Stimulated activated CD4-positive, alpha-beta T cell treated with anti-CD3 and anti-CD28 coated beads, Interleukin-15, amount 100 ng/mL, for 24 hours (primary cell): ENCODE measurements at places on chromosomes 7 and 10.

- DNase-seq = no peak
Measured at GRCh38 chr10:4740471-4740870, 85.5 kb upstream of the AKR1E2 start.

DNA sequence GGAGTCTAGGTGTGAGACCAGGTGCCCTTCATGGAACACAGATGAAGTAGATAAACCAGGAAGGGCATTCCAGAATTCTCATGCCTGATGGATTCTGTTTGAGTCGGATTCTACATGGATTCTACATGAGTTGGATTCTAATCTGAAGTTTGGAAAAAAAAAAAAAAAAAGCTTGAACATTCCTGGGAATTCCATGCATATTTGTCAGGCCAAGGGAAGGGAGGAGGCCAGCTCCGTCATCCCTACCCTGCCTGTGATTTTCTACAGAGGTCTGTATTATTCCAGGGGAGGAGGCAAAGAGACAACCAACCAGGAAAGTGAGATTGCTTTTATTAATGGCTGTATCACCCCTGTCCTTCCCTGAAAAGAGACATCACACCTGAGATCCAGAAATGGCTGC is 27.8 kb upstream of the EBLN1 start:
- no peak for DNase-seq

DNA sequence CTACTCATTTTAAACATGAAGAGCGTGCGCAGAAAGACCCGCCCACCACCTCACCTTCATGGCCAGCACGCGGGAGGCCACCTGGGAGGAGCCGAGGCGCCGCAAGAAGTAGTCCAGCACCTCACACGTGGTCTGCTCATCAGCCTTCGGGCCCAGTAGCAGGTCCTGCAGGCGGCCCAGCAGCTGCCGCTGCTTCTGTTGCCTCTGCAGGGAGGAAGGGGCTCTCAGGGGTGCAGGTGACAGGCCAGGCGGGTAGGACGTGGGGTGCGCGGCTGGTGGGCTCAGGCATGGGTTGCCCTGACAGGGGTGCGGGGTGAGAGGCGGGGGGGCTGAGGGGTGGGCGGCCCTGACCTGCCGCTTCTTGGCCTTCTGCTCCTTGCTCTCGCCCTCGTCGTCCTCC is 17.6 kb downstream of the INTS1 start:
- DNase-seq = no peak

- DNase-seq = peak; percentile 60
Measured at GRCh38 chr10:8088504-8088903, 34.0 kb downstream of the GATA3 start.

- DNase-seq = no peak
Measured at GRCh38 chr10:91422915-91423314, 12.8 kb downstream of the HECTD2 start.

DNA sequence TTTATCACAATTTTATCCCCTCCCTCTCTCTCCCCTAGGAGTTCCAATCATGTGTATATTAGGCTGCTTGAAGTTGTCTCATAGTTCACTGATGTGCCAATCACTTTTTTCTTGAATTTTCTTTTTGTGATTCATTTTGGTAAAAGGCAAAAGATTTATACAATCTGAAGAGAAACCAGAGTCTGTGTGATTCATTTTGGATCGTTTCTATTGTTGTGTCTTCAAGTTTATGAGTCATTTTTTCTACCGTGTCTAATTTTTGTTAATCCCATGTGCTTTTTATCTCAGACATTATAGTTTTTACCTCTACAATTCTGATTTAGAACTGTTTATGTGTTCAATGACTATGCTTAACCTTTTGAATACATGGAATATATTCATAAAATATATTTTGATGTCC is 483.9 kb upstream of the AUTS2 start:
- no peak for DNase-seq

DNA sequence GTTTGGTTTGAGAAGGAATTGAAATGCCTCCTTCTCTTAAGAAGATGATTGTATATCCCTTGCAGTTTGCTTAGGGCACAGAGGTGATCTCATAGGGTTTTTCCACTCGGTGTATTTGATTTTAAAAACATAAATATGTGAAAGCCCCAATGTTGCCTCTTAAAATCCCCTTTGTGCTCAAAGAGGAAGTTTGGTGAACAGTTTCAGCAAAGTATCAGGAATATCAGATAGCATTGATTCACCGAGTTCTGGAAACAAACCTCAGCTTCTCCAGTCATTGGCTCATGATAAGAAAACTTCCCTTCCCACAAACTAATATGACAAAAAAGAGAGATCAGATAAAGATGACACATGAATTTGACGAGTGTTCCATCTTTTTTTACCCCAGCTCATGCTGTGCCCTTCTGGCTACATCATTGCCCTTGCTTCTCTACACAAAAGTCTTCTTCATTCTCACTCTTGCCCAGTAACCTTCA is 20.1 kb upstream of the SMNDC1 start:
- DNase-seq = no peak
